ENCODE measurements at places on chromosomes 3 and 15. TPM values are rescaled to one million over a fixed set of nuclear protein-coding genes. Genes with fewer than 3 reads are reported as not detected.

GRCh38 chr3:33722626-33723370 lies 4.7 kb upstream of the CLASP2 start:
- no peak for DNase-seq

GRCh38 chr3:58151637-58152036 lies 59.1 kb downstream of the DNASE1L3 start:
- no peak for DNase-seq

- DNase-seq = no peak
Observed at GRCh38 chr3:156658732-156659090, 15.7 kb upstream of the TIPARP start.

- DNase-seq = no peak
Observed at GRCh38 chr3:60514866-60515265, 736.4 kb downstream of the FHIT start.

The SLC27A2 gene
- 5.8 TPM for total RNA-seq

The MINDY4B gene
- total RNA-seq = not detected

The POLQ gene
- total RNA-seq = 15.3 TPM

The ADCY5 gene
- 18.5 TPM for total RNA-seq

The SLC9C1 gene
- total RNA-seq = 0.24 TPM
